ENCODE measurements at places on chromosomes 13 and 19.

DNA sequence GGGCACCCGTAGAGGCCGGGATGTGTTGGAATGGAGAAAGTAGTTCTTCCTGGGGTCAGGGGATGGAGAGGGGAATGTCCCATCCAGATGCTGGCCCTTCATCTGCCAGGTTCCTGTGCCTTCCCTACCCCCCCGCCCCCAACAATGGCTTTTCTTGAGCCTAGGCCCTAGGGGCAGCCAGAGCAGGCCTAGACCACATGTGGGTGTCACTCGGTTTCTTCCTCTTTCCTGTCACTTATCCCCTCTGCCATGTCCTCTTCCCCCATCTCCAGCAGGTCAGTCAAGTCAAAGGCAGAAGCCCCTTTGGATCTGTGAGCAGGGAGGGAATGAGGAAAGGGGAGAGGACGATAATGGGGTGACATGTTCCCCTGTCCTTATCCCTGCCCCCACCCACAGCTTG, 36.4 kb downstream of the LYL1 start:
- DNase-seq = no peak

GRCh38 chr19:18659281-18660050, 22.6 kb downstream of the KLHL26 start:
- DNase-seq = no peak

DNA sequence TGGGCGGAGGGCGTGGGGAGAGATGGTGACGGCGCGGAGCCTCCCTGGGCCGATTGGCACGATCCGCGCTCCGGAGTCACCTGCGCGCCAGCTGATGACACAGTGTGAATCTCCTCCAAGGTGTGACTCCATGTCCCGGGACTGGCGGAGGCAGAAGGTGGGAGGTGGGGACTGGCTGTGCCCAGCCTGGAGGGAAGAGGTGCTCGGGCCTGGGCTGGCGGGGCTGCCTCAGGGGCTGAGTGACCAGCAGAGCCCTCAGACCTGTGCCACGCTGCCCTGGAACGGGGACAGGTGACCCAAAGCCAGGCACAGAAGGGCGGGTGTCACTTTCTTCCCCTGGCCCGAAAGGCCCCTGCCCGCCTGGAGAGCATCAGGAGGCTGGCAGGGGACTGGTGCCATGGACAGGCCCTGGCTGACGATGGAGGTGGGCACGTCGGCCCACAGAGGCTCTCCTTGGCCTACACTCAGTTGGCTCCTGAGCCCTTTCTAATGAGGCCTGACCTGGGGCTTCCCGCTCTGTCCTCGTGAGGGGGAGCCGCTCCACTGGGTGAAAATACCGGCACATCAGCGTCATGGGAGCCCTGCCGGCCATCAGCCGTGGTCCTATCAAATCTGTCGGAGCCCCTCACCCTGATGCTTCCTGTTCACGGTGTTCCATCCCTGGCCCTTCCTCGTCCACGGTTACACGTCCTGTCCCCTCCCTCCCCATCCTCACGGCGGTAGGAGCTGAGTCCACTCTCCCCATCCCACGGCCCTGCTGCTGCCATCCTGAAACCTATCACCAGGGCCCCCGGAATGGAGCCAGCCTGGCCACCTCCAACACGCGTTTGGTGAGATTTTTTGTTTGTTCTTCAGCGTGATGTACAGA, 75.6 kb downstream of the SPACA7 start:
- no peak for DNase-seq

- no peak for DNase-seq
Measured at GRCh38 chr19:1567116-1567847, 843 bp downstream of the MEX3D start.

DNA sequence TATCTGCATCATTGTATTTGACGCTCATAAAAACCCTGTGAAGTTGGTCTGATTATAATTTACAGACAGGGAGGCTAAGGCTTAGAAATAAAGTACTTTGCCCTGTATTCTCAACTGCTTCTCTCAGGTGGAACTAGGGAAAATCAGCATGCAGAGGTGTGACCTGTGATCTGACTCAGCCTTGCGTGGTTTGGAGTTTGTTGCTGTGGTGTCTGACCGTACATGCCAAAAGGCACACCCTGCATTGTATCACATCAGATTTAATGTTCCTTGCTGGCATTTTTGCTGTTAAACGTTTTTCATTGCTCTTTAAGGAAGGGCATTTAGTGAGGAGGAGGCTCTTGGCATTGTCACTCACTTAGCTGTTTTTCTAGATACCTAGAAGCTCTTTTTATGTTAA, 58.8 kb upstream of the C1QTNF9B start:
- no peak for DNase-seq

- no peak for DNase-seq
Measured at GRCh38 chr19:46654621-46655152, 6.3 kb downstream of the DACT3 start.

DNA sequence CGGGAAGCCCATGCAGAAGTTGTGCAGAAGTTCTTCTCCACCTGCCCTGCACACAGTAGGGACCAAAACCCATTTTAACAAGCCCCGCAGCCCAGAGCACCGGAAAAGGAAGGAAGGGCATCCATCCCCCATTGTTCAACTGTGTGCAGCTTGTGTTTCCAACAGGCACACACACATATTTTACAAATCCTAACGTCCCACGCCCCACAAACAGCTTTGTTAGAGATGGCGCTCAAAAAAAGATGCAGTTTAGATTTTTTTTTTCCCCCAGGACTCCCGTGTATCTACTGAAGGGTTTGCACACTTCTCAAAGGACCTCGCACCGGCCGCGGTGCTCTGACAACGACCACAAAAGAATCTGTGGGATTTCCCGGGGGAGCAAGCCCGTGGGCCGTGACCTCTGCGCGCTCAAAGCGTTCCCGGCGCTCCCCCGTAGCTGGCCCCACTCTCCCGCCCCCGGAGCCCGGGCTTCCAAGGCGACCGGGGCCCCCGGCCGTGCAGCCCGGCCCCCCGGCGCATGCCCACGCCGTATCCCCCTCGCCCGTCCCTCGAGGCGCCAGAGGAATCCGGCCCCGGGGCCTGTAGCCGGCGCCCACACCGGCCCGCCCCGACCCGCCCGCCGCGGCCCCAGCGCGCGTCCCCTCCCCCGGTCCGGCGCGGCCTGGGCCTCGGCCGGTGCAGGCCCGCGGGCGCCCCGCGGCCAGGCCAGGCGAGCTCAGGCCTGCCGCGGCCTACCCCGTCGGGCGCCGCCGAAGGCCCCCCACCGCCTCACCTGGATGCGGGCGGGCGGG, 523 bp downstream of the ELAVL1 start:
- no peak for DNase-seq

GRCh38 chr19:35066691-35067563, 25.4 kb downstream of the HPN start:
- DNase-seq = peak; percentile 21

DNA sequence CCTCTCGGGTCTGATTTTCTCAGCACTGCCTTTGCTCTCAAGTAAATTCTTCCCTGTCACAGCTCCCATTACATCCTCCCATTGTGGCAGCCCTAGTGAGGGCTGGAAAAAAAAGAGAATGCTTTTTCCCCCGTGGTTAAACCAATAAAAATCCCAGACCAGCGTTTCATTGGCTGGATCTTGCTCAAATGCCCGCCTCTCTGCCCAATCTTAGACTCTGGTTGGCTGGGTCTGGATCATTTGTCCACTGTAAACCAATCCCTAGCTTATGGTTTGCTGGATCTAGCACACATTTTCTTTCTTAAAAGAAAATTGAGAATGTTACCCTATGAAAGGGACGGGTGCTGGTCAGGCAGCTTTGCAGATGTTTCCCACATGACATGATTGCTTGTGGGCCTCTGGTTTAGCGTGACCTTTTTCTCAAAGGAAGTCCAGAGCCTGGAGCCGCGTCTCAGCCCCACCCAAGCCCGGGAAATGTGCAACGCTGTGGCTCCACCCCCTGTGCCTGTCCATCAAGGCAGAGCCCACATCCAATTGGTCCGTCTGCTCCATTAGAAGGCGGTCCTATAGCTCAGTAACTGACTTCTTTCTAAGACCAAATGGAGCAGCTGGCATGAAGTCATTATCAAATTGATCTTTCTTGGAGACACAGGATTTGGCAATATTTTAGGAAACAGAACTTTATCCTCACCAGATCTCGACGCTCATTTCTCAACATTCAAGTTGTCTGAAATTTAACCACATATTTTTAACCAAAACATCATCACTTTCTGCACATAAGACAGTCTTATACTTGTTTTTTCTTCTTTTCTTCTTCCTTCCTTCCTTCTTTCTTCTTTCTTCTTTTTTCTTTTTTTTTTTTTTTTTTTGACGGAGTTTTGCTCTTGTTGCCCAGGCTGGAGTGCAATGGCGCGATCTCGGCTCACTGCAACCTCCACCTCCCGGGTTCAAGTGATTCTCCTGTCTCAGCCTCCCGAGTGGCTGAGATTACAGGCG, 2.6 kb upstream of the MCEMP1 start:
- DNase-seq = no peak

DNA sequence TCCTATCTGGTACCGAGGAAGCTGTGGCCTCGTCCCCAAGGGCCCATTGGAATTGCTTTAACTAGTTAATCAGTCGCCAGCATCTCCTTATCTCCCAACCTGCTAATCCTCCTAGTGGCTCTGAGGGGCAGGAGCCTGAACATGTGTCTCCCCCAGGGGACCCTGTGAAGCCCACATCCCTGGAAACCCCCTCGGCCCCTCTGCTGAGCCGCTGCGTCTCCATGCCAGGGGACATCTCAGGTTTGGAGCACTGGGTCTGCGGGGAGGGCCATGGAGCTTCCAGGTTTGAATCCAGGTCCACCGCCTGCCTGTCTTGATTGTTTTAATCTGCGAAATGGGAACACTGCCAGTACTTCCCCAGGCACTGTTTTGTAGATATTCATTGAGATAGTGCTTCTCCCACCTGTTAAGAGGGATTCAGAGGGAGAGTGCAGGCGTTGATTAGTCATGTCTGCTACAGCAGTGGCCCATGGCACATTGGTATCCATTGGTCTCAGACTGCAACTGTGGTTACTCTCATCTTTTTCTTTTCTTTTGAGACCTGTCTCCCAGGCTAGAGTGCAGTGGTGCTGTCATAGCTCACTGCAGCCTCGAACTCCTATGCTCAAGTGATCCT, 6.4 kb downstream of the PNPLA6 start:
- DNase-seq = no peak

DNA sequence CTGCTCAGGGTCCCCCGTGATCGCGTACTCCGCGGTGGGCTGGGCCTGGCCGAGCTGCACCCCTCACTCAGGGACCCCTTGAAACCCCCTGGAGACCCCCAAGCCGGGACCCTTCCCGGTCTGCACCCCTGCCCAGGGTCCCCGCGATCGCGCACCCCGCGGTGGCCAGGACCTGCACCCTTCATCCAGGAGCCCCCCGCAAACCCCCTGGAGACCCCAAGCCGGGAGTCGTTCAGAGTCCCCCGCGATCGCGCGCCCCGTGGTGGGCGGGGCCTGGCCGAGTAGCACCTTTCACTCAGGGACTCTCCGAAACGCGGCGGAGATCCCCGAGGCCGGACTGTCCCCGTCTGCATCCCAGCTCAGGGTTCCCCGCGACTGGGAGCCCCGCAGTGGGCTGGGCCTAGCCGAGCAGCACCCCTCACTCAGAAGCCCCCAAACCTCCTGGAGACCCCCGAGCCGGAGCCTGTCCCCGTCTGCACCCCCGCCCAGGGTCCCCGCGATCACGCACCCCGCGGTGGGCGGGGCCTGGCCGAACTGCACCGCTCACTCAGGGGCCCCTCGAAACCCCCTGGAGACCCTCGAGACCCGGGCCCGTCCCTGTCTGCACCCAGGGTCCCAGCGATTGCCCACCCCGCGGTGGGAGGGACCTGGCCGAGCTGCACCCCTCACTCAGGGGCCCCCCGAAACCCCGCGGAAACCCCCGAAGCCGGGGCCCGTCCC, 748 bp downstream of the LMNB2 start:
- DNase-seq = no peak

DNA sequence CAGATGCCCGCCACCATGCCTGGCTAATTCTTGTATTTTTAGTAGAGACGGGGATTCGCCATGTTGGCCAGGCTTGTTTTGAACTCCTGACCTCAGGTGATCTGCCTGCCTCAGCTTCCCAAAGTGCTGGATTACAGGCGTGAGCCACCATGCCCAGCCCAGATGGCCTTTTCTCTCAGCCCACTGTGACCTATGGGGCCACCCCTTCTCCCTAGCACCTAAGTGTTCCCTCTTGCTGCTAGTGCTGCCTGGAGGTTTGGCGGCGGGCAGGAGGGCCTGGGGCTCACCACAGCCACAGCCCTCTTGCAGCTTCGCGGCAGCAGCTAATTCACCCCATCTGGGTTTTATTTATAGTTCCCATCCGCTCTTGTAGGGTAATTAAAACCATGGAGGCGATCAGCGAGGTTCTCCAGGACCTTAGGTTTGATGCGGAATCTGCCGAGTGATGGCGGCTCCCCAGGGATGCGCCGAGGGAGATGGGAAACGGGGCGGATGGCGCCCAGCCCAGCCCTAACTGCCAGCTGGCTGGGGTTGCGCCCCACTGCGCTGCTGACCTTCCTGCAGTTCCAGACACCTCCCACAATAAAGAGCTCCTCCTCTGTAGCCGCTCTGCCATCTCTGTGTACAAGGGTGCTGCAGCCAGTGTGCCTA, 3.3 kb downstream of the REX1BD start:
- DNase-seq = no peak

DNA sequence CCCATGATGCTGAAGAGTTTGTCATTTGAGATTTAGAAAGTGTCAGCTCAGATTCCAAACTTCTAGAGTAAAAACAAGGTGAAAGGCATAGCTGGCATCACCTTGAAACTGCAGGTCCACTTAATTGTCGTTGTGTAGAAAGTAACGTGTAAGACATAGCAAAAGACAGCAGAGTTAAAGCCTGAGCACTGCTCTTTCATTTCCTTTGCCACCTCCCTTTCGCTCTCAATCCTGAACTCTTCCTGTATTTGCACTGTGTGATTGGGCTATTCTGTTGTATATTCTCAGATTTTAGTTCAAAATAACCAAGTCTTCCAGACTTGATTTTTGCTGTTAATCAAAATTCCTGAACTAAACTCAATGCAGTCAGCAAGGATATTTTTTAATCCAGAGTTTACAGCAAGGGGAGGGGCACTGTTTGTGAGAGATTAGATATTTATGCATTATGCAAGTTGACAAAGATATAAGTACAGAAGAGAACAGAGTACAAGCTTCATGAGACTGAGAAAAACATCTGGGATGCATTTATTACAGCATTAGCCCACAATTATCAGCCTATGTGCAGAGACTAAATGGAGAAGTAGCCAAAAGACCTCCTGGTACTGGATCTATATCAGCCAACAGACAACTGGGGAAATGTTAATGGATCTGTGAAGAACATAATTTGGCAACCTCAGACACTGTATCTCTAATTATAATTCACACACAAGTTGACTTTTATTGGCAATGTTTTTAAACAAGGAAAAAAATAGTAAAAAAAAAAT, 328.6 kb downstream of the SUCLA2 start:
- DNase-seq = no peak
